Posterior cingulate gyrus (tissue), 11 donors: ENCODE measurements at places on chromosomes 2 and 18.
A peak's percentile ranks its signal among the peaks of the same experiment; 100 is the strongest.

GRCh38 chr2:172813314-172813888 is 77.8 kb downstream of the RAPGEF4 start:
- DNase-seq = no peak

DNA sequence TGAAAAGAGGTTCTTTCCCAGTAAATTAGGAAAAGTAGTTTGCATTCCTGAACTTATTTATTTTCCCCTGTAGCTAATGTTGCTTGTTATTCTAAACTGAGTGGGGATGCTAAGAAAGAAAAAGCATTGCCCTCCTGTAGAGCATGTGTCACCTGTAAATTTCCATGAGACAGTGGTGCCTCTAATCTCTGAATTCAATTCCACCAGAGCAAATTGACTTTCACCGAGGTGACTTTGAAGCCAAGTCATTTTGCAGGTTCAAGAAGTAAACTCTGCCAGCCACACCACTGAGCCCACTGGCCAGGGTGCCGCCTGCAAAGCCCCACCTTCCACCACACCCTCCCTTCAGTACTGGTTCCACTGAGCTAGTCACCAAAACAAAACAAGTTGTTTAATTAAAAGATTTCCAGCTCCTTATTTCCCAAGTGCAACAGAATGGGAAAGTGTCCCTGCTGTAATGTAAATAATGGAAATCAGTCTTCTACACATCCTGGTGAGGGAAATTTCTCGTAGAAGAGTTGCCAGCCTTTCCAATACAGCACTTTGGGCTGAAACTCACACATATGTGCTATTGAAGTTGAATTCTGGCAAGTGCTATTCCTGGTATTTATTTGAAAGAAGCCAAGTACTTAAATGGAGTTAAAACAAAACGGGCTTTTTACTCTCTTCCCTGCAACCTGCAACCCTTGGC is 254.8 kb downstream of the RNF152 start:
- DNase-seq = no peak

- DNase-seq = no peak
These were observed 19.6 kb downstream of the LPIN1 start for GRCh38 chr2:11766016-11766415.

GRCh38 chr2:139218181-139218580 is 438.0 kb upstream of the NXPH2 start:
- DNase-seq = no peak

- DNase-seq = no peak
These were observed 18.7 kb upstream of the DUSP2 start for GRCh38 chr2:96163768-96164429.

DNA sequence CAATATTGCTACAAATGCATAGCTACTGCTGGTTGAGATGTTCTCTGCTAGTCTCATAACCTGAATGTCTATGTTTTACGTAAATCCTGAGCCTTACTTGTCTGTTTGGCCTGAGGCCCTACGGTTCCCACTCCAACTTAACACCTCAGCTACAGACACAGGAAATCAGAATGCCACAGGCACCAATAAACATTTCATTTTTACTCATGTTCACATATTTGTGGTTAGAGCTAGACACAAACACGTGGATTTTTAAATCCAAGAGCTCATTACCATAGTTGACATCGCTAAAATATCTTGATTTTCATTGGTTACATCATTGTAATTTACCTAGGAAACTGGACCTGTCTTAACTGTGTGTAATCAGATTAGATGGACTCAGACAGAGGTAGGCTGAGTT is 263.8 kb upstream of the CDH19 start:
- DNase-seq = no peak

DNA sequence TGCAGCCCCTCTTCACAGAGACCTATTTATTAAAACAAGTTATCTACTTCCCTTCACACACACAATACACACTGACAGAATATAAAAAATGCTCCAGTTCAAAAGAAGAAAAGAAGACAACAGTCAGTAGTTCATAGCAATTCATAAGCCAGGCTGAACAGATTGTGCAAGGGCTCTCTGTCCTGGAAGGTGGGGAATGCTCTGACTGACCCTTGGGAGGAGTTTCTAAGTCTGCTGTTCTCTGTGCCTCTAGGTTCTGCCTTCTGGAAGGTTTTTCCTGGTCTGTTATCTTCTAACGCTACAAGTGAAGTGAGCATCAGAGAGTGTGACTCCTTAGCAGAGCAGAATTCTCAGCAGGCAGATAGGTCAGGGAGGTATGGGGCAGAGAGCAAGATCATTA is 35.7 kb downstream of the SP3 start:
- no peak for DNase-seq

- no peak for DNase-seq
These were observed 79.0 kb upstream of the CABLES1 start for GRCh38 chr18:23056315-23056714.

- DNase-seq = no peak
These were observed 1132.9 kb upstream of the ZEB2 start for GRCh38 chr2:145652571-145653545.

GRCh38 chr2:186433040-186433439 is 53.0 kb upstream of the ZC3H15 start:
- DNase-seq = no peak

DNA sequence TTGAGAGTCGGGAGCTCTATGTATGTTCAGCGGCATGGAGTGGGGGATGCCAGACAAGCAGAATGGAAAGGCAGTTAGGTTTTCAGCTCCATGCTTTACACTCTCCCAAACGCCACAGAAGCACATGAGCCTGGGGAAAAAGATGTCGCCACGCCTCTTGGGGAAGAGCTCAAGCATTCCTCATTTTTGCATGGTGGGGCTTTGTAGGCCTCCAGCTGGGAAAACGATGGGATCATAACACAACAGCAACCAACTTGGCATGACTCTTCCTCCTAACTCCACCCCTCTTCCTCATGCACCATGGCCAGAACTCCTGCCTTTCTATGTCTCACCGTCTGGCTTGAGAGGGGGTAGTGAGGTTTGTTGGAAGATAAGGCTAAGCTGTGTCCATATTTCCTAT is 102.6 kb downstream of the PAX3 start:
- DNase-seq = no peak

DNA sequence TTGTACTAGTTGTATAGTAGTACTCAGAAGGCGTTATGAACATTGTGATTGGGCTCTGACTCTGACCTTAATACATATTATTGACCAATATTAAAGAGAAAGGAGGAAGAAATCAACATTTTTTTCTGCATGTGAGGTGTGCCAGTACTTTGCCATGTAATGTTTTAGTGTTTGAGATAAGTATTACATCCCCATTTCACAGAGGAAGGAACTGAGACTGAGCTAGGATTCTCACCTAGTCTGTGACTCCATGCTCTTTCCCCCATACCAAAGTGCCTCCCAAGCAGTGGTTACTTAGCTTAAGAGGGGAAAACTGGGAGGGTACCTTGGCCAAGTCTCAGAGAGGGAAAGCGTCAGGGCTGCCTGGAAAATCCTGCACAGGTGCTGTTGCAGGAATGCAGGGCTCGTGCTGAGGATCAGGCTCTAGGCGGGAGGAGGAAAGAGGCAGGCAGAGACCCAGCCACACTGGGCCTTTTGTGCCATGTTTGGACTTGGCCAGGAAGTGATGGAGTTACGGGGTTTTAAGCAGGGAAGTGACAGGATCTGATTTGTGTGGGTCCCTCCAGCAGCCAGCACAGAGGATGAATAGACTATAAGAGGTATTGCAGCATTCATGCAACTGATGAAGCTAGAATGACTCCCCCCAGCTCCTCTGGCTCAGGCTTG is 1.7 kb downstream of the PNKD start:
- DNase-seq = peak; percentile 64
